Ascending aorta (tissue), 2 donors: ENCODE measurements at places on chromosomes 7 and 10. TPM values are rescaled to one million over a fixed set of nuclear protein-coding genes. Genes with fewer than 3 reads are reported as not detected.

SYNPO2L gene
- total RNA-seq = not detected

BICC1 gene
- total RNA-seq = 9.3 TPM

VOPP1 gene
- total RNA-seq = 78.8 TPM

CADPS2 gene
- total RNA-seq = 31.8 TPM

MMD2 gene
- not detected for total RNA-seq

SP4 gene
- total RNA-seq = 2.9 TPM

HGF gene
- 11.7 TPM for total RNA-seq

UTF1 gene
- not detected for total RNA-seq
